Activated T-cell treated with anti-CD3 and anti-CD28 coated beads, Interleukin-2, amount 50 U/mL, for 72 hours (primary cell): ENCODE measurements at places on chromosomes 5 and 9. TPM values are rescaled to one million over a fixed set of nuclear protein-coding genes. Genes with fewer than 3 reads are reported as not detected.

DNA sequence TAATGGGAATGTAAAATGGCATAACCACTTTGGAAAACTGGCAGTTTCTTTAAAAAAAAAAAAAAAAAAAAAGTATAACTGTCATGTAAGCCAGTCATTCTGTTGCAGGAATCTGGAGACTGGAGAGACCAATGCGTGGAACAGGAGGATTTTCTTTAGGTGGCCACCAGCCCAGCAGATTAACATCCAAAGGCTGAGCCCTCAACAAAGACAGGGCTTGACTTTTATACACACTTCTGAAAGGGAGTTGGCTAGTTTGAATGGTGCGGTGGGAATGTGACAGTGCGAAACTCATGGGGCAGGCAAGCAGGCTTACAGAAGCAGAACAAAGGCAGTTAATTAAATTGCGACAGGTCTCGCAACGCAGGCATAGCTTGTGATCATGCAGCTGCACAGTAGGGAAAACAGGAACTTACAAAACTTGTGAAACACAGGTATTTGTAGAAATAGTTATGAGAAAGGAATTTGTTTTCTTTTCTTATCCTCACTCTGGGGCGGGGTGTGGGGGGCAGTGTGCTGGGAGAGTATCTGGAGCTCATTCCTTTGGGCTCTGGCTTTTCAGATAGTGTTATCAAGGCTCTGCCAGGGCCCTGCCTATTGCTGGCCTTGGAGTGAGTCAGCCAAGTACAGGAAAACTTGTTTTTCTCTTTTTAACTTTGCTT lies 12.0 kb downstream of the UIMC1 start:
- H3K4me1 ChIP-seq: peaks cover 42% of the 10 kb centered on the region
- no peaks in the 10 kb centered on the region for H3K27me3 ChIP-seq
- peak overlapping the region; percentile 97 for H3K27ac ChIP-seq
- H3K4me3 ChIP-seq: peak overlapping the region; percentile 49
- no peak for DNase-seq
- peaks cover 3% of the 10 kb centered on the region for H3K36me3 ChIP-seq

DNA sequence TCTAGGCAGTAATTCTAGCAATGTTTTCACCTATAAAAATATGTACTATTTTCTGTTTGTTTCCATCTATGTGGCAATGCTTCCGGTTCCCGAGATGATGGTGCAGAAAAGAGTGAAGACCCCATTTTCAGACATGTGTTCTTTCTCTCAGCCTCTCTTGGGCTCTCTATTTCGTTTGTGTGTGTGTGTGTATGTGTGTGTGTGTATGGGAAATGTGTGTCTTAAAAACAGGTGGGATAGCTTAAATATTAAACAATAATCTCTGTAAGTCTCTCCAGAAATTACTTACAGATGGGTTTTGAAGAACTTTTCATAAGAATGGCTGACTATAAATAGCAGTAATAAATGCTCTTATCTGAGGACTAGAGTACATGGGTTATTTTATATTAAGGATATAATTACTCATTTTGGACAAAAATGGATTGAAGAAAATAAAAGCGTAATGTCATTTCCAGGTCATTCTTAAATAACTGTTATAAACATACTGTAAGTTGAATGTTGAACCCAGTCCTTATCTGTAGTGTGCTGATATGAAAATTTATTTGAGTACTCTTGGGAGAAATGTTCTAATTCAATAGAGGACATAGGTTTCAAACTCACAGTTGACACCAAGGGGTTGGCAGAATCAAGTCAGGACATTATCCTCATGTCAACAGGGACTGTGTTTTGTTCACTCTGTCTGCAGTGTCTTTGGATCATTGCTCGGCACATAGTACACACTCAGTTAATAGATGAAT lies 31.1 kb downstream of the PCSK5 start:
- peaks cover 15% of the 10 kb centered on the region for H3K4me1 ChIP-seq
- no peak for DNase-seq
- no peaks in the 10 kb centered on the region for H3K27me3 ChIP-seq
- H3K4me3 ChIP-seq: no peak overlapping the region
- H3K36me3 ChIP-seq: no peaks in the 10 kb centered on the region
- no peak overlapping the region for H3K27ac ChIP-seq

DNA sequence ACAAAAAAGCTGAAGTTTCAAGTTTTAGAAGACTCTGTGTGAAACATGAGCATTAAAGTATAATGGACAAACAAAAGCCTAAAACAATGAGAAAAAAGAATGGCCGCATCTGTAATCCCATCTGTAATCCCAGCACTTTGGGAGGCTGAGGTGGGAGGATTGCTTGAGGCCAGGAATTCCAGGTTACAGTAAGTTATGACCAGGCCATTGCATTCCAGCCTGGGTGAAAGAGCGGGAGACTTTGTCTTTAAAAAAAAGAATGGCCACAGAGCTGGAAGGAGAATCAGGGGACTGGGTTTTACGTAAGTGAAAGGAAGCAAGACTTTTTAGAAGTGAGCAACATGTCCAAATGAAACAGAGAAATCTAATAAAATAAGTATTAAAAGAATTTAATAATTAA lies 2.6 kb upstream of the ATG10 start:
- H3K36me3 ChIP-seq: no peaks in the 10 kb centered on the region
- H3K4me3 ChIP-seq: no peak overlapping the region
- no peak overlapping the region for H3K27ac ChIP-seq
- H3K27me3 ChIP-seq: no peaks in the 10 kb centered on the region
- H3K4me1 ChIP-seq: peaks cover 19% of the 10 kb centered on the region
- no peak for DNase-seq

DNA sequence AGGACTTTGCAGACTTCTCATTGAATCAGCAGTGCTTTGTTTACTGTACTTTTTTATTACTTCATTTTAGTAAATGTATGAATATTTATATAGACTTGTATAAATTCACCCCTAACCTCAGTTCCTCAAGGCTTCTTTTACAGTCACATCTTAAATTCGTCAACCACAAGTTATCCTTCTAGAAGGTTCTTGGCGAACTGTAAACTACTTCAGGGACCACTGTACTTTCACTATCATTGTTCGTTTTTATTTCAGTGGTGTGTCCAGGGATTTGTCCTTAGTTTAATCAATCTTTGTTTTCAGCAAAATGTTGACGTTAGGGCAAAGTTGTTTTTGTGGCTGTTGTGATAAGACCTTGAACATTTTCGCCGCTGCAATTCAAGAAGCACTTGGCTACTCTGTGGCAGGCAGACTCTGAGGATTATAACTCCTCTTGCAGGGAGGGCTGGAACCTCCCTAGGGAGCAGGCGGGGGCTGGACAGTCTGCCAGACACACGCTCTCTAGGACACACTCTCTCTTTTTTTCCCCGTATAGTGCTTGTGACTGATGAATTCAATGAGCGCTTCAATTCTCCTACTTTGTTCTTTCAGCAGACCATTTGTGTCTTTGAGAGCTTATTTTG lies 252.8 kb downstream of the FBXL7 start:
- no peak overlapping the region for H3K27ac ChIP-seq
- no peaks in the 10 kb centered on the region for H3K36me3 ChIP-seq
- no peaks in the 10 kb centered on the region for H3K27me3 ChIP-seq
- H3K4me3 ChIP-seq: no peak overlapping the region

DNA sequence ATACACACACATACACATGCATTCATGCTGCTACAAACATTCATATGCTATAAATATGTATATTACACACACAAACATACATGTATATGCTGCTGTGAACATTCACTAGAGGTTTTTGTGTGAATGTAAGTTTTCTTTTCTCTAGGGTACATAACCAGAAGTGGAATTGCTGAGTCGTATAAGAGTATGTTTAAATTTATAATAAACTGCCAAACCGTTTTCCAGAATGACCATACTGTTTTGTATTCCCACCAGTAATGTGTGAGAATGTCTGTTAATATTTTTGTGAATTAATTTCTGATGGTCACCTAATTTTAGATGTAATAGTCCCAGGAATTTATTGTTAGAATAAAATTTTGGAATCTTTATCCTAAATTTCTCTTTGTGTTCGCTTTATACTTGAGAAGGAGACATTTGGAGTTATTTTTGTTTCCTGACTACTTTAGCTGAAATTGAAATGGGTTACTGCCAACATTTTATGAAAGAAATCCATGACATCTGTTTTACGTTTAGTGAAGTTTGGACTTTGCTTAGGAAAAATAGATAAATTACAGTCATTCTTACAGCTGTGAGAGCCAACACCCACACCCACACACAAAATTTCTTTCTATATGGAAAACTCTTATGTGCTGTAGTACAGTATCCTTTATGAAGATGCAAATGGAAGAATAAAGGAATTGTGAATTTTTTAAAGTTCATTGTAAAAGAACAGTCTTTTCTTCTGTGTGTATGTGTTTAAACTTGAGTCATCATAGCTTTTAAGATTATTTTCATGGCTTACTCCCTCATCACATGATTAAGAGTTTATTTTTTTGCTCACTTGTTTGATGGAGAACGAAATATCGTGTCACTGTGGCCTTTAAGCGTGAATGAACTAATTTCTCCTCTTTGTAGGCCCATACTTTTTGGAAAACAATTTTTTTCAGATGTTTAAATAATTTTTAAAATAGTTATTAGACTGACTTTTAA lies 24.3 kb downstream of the CENPP start:
- no peak for DNase-seq
- H3K4me3 ChIP-seq: no peak overlapping the region
- H3K27ac ChIP-seq: no peak overlapping the region
- no peaks in the 10 kb centered on the region for H3K27me3 ChIP-seq

DNA sequence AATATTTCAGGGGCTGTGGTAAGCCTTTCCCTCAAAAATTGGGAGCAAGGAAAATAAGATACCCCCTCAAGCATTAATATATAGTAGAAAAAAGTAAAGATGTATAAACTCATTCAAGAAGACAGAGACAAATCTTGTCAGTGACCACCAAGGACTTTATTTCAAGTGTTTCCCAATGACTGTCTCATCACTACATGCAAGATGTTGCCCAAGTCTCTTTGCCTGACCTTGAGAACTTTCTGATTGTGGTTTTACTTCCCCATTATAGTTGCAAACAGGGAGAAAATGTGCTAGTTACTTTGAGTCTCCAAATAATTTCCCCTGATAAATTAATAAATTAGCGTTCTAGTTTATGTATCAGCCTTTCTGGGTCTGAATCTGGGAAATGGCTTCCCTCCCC lies 4.0 kb upstream of the SLC46A2 start:
- no peak overlapping the region for H3K27ac ChIP-seq
- no peaks in the 10 kb centered on the region for H3K36me3 ChIP-seq
- DNase-seq: no peak
- peaks cover 54% of the 10 kb centered on the region for H3K27me3 ChIP-seq
- no peaks in the 10 kb centered on the region for H3K4me1 ChIP-seq

DNA sequence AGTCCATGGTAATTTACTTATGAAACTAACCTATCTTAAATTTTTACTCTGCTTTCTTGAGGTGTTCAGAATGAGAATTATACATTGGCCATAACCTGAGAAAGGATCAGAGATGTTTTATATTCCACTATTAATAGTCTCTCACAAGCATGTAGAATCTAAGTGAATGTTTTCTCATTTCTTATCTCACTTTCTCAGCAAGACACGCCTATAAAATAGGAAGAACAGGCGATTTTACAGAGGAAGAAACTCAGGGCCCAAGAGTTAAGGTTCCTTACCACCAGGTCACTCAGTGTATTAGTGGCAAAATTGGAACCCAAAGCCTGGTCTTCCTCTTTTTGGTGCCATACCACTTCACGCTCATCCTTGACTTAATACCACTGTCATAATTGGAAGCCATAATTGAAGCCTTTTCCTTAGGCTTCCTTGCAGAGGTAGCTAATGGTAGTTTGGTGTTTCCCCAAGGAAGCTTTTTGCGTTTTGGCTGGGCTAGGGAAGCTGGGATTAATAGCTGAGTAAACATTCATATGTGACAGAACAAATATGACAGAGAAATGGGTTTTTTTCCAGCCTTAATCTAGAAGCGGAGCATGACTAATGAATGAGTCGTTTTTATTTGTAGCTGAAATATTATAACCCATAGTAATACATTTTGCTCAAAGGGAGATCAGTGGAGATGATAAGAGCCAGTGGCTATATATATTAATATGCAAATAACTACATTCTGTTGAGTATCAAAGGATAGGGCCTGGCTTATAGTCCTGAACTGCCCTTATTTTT lies 16.9 kb downstream of the HMGXB3 start:
- no peak overlapping the region for H3K4me3 ChIP-seq
- no peaks in the 10 kb centered on the region for H3K27me3 ChIP-seq
- peak overlapping the region; percentile 65 for H3K27ac ChIP-seq
- H3K36me3 ChIP-seq: peaks cover 15% of the 10 kb centered on the region
- DNase-seq: no peak

DNA sequence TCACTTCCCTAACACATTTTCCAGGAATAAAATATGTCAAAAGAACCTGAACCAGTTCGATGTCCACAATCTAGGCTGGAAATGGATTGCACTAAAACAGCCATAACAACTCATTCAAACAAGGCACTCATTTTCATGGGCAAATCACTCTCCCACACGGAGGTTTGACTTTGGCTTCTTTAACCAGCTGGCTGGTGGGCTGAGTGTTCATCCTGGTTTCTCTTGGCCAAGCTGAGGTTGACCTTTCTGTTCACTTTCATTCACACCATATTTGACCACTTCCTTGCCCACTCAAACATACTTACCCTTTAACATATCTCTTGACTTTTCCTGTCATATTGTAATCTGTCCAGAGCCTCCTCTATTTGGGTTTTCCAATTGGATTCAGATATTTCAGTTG lies 5.4 kb downstream of the IL7R start:
- DNase-seq: no peak
- peak overlapping the region; percentile 81 for H3K4me3 ChIP-seq
- no peaks in the 10 kb centered on the region for H3K27me3 ChIP-seq
- peaks cover 37% of the 10 kb centered on the region for H3K36me3 ChIP-seq
- peaks cover 94% of the 10 kb centered on the region for H3K4me1 ChIP-seq

GRCh38 chr5:69029292-69029691 lies 64.5 kb upstream of the SLC30A5 start:
- no peaks in the 10 kb centered on the region for H3K36me3 ChIP-seq
- no peak overlapping the region for H3K4me3 ChIP-seq
- no peak overlapping the region for H3K27ac ChIP-seq
- no peak for DNase-seq

GRCh38 chr5:121313886-121314285 lies 537.8 kb upstream of the FTMT start:
- H3K27me3 ChIP-seq: no peaks in the 10 kb centered on the region
- H3K27ac ChIP-seq: no peak overlapping the region
- no peak overlapping the region for H3K4me3 ChIP-seq
- H3K36me3 ChIP-seq: no peaks in the 10 kb centered on the region

GRCh38 chr5:167478188-167478587 lies 813.3 kb upstream of the WWC1 start:
- no peaks in the 10 kb centered on the region for H3K36me3 ChIP-seq
- H3K4me1 ChIP-seq: no peaks in the 10 kb centered on the region
- no peak for DNase-seq
- H3K4me3 ChIP-seq: no peak overlapping the region
- H3K27me3 ChIP-seq: no peaks in the 10 kb centered on the region

Gene RASGRF2
- total RNA-seq: 20.5 TPM

Gene SLC38A9
- 15.8 TPM for total RNA-seq

Gene NUTM2F
- total RNA-seq: not detected

Gene POMT1
- total RNA-seq: 52.1 TPM

Gene FBP2
- total RNA-seq: not detected

Gene SMIM33
- 0.22 TPM for total RNA-seq

Gene IL33
- not detected for total RNA-seq

Gene PDCD1LG2
- 1.3 TPM for total RNA-seq

Gene SLC28A3
- 1.5 TPM for total RNA-seq

Gene SPINK7
- total RNA-seq: not detected

Gene ENHO
- 0.23 TPM for total RNA-seq
